Right cardiac atrium (tissue), 5 donors: ENCODE measurements at places on chromosomes 12 and 14.
A peak's percentile ranks its signal among the peaks of the same experiment; 100 is the strongest.

DNA sequence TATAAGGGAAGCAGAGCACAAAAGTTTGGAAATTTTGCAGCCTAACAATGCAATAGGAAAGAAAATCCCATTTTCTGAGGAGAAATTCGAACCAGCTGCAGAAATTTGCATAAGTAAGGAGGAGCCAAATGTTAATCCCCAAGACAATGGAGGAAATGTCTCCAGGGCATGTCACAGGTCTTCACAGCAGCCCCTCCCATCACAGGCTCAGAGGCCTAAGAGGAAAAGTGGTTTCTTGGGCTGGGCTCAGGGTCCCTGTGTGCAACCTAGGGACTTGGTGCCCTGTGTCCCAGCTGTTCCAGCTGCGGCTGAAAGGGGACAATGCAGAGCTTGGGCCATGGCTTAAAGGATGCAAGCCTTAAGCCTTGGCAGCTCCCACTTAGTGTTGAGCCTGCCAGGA, 190.0 kb downstream of the MDGA2 start:
- peak; percentile 9 for DNase-seq

GRCh38 chr12:29149691-29150281, 708 bp downstream of the FAR2 start:
- peak; percentile 61 for DNase-seq

DNA sequence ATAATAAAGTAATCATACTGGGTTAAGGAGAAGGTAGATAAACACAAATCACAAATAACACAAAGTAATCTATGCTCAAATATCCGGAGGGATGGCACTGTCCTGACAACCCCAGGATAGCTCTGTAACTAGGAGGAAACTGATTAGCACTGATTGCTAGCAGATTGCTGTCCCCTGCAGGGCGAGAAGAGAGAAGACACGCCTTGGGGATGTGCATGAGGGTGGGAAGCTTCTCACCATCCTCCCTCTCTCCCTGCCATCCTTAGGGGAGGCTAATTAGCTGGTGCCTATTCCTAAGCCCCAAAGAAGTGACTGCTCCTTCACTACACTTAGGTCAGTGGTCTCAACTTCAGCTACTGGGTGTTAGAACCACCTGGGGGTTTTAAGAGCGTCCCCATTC, 27.0 kb upstream of the TMEM260 start:
- DNase-seq: no peak

- DNase-seq: no peak
These were observed 78.3 kb upstream of the METAP2 start for GRCh38 chr12:95395696-95396095.

- DNase-seq: no peak
These were observed 220.0 kb downstream of the RASSF9 start for GRCh38 chr12:85616201-85616600.

DNA sequence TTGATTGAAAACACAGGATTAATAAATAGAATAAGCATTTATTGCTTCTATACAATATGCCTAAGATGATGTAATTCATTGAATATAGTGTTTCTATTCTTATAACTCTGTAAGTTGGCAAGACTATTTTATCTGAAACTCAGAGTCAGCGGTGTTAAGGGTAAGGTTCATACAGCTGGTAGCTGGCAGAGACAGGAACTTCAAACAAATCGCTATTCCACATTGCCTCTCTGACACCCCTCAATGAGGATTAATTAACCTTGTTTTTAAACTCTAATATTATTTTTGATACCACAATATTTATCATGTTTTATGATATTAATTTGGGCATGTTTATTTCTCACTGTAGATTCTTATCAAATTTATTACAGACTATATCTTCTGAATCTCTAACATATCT, 323.4 kb downstream of the ACSS3 start:
- DNase-seq: no peak

- no peak for DNase-seq
These were observed 38.5 kb upstream of the SLC6A15 start for GRCh38 chr12:84950971-84951546.
